ENCODE measurements at places on chromosomes 13 and 19.

- DNase-seq, result no peak
Measured at GRCh38 chr13:41613471-41613870, 156.1 kb downstream of the RGCC start.

- no peak for DNase-seq
Measured at GRCh38 chr19:30790056-30790680, 418.0 kb downstream of the ZNF536 start.

DNA sequence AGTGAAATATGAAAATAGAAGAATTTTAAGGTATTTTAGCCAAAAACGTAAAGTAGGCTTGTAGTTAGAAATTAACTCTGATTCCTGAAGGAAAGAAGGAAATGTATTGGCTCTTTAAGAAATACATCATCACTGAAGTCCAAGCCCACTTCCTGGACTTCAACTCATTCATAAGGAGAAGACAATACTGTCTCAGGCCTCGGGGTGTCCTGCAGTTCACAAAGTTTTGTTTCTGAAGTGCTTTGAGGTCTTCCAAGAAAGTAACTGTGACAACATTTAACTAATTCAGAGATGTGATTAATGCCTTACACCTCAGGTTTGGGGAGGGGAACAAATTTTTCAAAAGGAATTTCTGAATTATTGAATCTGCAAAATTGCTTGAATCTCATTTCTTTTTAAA lies 65.8 kb upstream of the STARD13 start:
- peak; percentile 81 for DNase-seq

- DNase-seq, result no peak
Measured at GRCh38 chr19:53906211-53907192, 2.6 kb upstream of the CACNG7 start.

DNA sequence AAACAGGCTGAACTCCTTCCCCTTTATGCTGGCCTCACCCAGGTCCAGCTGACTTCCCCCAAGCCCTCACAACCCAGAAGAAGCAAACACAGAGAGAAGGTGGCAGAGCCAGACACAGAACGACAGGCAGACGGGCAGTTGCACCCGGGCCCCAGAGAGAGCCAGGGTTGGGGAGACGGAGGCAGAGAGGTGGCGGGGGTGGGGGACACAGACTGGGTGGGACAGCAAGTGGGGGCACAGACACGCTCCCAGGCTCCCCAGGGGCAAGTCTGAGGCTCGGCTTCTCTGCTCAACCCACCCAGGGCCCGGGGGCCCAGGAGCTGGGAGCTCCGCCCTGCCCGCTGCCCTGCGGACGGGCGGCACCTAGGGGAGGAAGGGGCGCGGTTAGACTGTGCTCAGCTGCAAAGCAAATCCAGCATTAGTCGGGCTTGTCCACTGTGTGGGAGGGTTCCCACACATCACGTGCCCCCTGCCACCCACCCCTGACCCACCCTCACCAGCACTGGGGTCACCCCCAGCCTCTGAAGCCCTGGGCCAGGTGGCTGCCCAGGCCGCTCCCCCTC lies 31.3 kb upstream of the ASF1B start:
- DNase-seq, result no peak

- peak; percentile 74 for DNase-seq
Measured at GRCh38 chr19:6947745-6948144, 60.4 kb downstream of the ADGRE1 start.

GRCh38 chr13:110517505-110518225 lies 43.9 kb downstream of the RAB20 start:
- no peak for DNase-seq

DNA sequence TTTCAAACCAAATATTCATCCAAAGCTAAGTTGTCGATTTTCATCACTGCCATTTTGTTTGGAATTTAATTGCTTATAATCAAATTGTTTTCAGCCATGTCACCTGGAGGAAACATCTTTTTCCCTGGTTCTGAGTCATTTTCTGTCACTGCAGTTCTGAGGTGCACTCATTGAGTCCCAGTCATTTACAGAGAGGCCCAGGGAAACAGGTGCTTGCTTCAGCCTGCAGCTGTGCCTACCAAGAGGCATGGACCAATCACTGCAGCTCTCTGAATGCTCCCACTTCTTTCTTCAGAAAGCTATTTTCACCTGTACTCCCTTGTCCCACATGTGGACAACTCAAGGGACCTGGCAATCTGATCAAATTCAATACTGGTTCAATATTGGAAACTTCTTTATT lies 308.1 kb downstream of the COG6 start:
- DNase-seq, result no peak

- DNase-seq, result peak; percentile 1
Measured at GRCh38 chr13:85386424-85386823, 412.8 kb downstream of the SLITRK6 start.

DNA sequence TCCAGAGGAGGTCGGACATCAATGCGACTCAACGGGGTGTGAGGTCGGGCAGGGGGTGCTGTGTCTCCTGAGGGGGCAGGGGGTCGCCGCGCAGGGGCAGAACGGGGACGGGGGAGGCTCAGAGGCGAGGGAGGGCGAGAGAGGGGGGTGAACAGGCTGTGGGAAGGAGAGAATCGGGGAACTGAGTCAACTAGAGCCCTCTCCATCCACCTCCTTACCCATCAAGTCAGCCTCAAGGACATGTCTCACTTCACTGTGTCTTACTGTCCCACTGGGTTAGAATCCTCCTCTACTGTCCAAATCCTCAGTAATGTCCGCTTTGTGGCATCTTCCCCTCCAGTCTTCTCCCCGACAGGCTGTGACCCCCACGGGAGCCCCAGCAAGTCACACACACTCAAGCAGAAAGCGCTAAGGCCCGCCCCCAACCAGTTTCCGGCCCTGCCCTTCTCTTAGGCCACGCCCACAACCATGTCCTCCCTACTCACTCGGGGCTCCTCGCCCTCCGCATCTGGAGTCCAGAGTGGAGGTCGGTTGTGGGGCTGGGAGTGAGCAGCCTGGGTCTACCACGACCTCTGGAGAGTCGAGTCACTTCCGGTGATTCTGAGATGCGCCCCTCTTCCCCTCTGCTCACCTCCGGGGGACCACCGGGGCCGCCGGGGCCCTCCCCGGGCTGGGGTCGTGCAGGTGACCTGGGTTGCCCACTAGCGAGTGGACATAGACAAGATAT lies 9.3 kb downstream of the PLEKHA4 start:
- DNase-seq, result no peak

GRCh38 chr19:39692166-39692565 lies 12.1 kb upstream of the LGALS14 start:
- DNase-seq, result no peak

- no peak for DNase-seq
Measured at GRCh38 chr13:38661010-38661675, 25.7 kb upstream of the FREM2 start.

- no peak for DNase-seq
Measured at GRCh38 chr13:23356368-23356767, 77.1 kb downstream of the SACS start.

- DNase-seq, result peak; percentile 96
Measured at GRCh38 chr13:23377983-23378632, 55.4 kb downstream of the SACS start.

- DNase-seq, result no peak
Measured at GRCh38 chr13:60514891-60515290, 117.9 kb downstream of the TDRD3 start.

DNA sequence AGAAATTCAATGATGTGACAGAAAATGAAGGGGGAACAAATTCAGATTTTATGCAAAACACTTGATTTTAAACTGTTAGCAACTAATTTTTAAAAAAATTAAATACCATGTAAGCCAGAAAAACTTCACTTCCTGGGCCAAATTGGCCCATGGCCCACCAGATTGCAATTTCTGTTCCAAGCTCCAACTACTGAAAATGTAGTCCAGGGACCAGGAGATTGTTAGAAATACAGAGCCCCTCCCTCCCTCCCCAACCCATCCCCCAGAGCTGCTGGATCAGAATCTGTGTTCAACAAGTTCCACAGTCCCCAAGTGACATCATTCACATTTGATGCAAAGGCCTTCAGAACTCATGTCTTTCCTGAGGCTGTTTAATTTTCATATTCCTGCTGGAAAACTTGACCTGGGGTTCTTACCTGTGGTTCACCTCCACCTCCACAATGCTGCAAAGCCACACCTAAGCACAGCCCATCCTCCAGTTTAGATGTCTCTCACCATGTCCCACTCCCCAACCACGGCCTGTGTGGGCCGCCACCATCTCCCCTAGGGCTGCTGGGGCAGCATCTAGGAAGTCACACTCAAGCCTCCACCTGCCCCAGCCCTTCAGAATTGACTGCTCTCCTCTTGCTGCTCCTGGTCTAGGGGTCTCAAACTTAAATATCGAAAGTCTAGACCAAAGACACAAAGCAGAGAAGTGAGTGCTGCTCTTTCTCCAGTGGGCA lies 482.0 kb downstream of the UQCRFS1 start:
- DNase-seq, result no peak

GRCh38 chr13:95434111-95434510 lies 118.4 kb upstream of the CLDN10 start:
- no peak for DNase-seq

DNA sequence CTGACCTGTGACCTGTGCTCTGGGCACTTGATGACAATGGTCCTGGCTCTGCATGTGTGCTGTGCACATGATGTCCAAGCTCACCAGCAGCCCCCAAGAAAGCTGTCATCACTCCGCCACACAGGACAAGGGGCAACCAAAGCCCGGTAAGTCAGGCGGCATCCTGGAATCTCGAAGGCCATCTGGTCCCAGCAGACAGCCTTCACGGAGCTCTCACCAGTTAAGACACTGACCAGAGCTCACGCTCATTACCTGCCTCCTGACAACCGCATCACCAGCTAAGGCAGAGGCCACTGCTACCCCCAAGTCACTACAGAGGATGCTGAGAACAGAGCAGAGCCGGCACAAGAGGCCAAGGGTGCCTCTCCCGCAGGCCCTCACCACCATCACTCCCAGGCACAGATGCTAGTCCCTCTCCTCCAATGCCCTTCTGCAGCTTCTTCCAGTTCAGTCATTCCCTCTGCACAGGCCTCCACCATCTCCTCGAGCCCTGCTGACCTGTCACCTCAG lies 10.6 kb downstream of the PPP6R1 start:
- no peak for DNase-seq

DNA sequence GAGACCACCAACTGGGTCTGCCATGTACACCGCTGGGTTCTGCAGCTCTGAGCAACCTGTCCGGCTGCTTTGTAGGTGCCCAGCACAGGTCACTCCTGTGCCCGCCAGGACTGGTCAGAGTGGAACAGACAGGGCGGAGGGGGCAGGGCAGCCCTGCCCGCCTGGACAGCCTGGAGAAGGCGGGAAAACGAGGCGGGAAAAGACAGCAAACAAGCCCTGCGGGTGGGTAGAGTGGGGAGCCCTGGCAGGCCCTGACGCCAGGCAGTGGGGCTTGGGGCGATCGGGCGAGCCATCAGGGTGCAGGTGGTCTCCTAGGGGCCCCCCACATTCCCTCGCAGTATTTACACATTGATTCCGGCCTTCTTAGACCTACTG lies 533 bp upstream of the UHRF1 start:
- DNase-seq, result no peak

DNA sequence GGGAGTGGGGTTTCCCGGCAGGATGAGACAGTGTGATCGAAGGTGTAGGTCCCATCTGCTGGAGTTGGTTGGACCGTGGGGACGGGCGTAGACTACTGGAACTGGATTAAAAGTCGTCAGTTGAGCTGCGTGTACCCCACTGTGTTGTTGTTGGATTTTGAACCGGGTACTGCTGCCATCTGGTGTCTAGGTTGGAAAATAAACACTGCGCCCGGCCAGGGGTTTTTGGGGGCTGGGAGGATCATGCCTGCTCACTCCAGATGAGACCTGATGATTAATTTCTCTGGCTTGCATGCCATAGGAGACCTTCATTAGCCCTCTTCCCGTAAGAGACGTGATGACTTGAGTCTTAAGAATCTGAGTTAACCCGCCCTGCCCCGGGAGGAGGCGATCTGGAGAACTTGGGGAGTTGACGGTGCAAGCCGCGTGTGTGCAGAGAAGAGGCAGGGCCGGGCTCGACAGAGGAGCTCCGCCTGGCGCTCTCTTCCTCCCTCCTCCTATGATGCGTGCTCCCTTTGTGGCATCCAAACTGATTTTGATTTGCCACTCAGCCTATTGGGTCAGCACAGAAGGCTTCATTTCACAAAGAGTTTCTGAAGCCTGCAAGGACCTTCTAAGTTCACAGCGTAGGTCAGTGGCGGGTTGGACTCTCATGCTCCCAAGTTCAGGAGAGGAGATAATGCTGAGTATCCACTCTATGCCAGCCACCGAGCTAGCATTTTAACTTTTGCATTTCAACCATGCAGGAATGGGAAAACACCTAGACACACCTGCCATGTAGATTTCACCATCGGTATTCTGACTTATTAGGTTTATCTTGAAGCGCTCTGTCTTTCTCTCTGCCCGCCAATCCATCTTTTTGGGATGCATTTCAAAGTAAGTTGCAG lies 2.7 kb downstream of the UHRF1 start:
- peak; percentile 100 for DNase-seq

DNA sequence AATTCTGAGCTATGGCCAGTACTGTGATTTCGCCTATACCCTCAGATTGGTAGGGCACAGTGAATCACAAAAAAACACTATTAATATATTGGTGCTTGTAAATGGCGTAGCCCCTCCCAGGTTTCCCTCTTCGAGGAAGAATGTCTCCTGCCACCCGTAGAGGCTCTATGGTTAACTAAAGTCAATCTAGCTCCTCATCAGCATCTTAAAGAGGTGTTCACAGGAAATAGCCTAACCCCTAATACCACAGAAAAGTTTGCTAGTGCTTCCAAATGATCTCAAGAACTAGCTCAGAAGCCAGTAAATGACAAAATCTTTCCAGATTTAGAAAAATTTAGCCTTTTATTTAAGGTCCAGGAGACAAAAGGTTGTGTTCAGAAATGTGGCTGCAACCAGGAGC lies 56.3 kb upstream of the DCT start:
- DNase-seq, result no peak

- peak; percentile 67 for DNase-seq
Measured at GRCh38 chr13:60572003-60572798, 175.2 kb downstream of the TDRD3 start.

- DNase-seq, result no peak
Measured at GRCh38 chr13:99426426-99426825, 74.8 kb upstream of the TM9SF2 start.

DNA sequence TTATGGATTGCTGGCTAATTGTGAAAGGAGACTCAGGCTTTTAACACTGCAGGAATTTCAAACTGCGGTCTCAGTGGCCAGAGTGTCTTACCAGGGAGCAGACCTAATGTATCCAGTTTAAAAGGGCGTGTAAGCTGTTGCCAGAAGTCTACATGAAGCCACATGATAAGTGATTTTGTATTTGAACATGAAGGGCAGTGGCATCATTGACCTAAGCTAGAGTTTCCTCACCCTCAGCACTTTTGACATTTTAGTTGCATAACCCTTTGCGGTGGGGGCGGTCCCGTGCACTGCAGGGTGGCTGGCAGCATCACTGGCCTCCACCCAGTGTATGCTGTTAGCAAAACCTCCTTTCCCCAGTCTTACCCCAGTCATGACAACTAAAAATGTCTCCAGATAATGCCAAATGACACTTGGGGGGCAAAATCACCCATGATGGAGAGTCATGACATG lies 23.7 kb upstream of the GPR18 start:
- no peak for DNase-seq

- DNase-seq, result peak; percentile 58
Measured at GRCh38 chr13:111046590-111047141, 68.4 kb upstream of the ARHGEF7 start.

DNA sequence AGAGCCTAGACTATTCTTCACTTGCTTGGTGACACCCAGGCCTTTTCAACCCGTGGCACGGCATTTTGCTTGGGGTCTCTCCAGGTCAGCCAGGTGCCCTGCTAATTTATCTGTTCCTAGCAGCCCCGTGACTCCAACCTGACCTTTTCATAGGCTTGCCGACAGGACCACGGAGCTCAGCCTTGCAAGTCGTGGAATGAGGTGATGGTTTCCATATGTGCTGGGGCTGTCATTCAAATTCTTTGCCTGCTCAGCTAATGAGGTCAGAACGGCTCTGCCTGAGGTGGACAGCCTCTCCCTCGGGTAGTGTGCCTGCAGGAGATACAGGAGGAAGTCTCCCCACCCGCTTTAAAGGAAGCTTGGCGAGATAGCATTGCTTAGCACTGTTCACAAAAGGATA lies 61.0 kb downstream of the SHISA2 start:
- peak; percentile 8 for DNase-seq
